Caudate nucleus (tissue), 63 donors: ENCODE measurements at places on chromosomes 2 and 18.

GRCh38 chr2:223701761-223702160 lies 99.6 kb upstream of the SCG2 start:
- DNase-seq: no peak

- DNase-seq: no peak
These were observed 44.5 kb downstream of the TMEM131 start for GRCh38 chr2:97951155-97951680.

GRCh38 chr2:211901226-211901846 lies 637.3 kb downstream of the ERBB4 start:
- no peak for DNase-seq

DNA sequence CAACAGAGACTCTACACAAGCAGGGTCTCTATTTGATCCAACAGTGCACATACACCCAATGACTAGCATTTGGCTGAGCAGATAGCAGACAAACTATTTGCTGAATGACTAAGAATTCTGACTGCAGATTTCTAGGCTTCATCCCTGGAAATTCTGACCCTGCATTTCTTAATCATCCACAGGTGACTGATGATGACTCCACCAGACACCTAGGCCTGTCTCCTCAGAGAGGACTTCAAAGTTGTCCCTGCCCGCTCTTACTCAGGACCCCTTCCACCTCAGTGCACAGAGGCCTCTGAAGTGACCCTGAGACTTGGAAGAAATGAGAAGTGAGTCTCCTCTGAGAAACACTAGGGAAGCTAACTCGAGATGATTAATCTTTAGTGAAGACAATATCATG lies 51.3 kb downstream of the SEPTIN10 start:
- DNase-seq: no peak

DNA sequence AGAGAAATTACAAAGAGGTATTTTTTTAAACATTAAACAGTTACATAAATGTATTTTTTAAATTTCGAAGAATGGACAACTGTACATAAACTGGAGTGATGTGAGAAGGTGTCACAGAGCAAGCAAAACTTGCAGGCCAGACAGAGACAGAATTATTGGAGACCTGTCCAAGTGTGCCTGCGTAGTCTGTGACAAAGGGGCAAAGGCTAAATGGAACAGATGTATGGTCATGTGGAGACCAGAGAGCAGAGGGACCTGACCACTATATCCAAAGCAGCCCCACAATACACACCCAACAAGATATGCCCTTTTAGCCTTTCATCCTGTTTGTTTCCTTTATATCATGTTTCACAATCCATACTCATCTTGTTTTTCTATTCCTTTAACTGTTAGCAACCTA lies 225.3 kb upstream of the VWC2L start:
- no peak for DNase-seq

DNA sequence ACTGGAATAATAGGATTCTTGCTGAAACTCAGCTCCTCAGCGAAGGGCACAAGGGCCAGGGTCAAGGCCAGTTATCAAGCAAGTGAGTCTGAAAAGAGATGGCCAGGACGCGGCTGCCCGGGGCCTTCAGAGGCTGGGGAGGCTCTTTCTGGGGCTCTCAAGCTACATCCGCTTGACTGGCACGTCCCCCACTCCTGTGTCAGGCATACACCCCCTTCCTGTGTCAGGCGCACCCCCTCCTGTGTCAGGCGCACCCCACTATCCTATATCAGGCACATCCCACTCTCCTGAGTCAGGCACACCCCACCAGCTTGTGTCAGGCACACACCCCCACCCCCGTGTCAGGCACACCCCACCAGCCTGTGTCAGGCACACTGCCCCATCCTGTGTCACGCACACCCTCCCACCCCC lies 91.8 kb downstream of the TPO start:
- DNase-seq: no peak

GRCh38 chr2:140863713-140864112 lies 1267.1 kb downstream of the LRP1B start:
- no peak for DNase-seq

- DNase-seq: no peak
These were observed 386.3 kb upstream of the CHAC2 start for GRCh38 chr2:53381271-53381670.

GRCh38 chr2:64649626-64650025 lies 4.1 kb downstream of the SERTAD2 start:
- no peak for DNase-seq

DNA sequence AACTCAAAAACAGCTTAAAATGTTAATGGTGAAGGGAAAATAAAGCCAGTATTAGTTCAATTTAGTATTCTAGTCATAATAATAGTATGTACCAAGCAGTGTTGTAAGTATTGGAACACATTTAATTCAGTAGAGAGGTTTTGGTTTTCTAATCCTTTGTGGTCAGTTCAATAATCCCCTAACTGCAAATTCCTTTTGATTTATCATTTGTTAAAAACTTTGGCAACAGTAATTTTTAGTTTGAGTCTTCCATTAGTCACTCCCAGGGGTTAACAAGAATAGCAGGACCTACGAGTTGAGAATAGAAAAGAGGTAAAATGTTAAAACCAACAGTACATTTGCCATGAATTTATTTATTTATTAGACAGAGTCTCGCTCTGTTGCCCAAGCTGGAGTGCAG lies 10.7 kb downstream of the MRPL44 start:
- no peak for DNase-seq

GRCh38 chr2:242031481-242032019 lies 162.0 kb downstream of the RTP5 start:
- DNase-seq: no peak
